Ascending aorta (tissue), 2 donors: ENCODE measurements at places on chromosomes 3 and 15. TPM values are rescaled to one million over a fixed set of nuclear protein-coding genes. Genes with fewer than 3 reads are reported as not detected.

DNA sequence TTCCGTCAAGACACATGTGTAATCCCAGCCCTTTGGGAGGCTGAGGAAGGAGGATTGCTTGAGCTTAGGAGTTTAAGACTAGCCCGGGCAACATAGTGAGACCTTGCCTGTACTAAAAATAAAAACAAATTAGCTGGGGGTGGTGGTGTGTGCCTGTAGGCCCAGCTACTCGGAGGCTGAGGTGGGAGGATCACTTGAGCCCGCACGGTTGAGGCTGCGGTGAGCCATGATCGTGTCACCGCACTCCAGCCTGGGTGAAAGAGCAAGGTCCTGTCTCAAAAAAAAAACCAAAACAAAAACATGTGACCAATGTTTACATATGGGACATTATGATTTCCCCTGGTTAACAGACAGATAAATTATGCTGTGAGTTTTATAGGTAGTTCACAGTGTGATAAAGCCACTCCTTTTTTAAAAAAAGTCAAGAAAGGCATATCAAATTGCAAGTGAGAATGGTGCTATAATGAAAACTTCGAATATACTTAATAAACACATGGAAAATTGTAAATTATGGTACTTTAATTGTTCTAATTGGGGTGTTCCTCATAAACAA lies 9.2 kb downstream of the BBX start:
- H3K36me3 ChIP-seq = no peaks in the 10 kb centered on the region
- DNase-seq = no peak
- H3K4me1 ChIP-seq = no peaks in the 10 kb centered on the region
- no peak overlapping the region for H3K4me3 ChIP-seq
- no peaks in the 10 kb centered on the region for H3K27me3 ChIP-seq

DNA sequence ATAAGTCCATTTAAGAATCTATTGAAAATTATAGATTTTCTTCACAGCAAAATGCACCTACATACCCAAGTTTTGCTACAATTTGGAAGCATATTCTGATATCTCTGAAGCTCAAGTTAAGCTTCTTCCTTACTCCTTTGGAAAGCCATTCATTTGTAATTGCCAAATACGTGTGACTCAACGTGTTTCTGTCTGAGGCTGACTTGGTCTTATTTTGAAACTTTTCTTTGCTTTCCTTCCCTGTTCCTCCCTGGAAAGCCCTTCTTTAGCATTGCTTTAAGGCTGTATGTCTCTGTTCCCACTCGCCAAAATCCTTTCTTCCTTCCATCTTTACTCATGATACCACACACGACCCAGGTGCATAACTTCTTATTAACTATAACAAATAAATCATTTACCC lies 232.0 kb downstream of the ZBBX start:
- no peak overlapping the region for H3K27ac ChIP-seq
- H3K27me3 ChIP-seq = no peaks in the 10 kb centered on the region
- no peak overlapping the region for H3K4me3 ChIP-seq
- DNase-seq = no peak
- H3K36me3 ChIP-seq = no peaks in the 10 kb centered on the region

- no peak for DNase-seq
- H3K36me3 ChIP-seq = no peaks in the 10 kb centered on the region
- H3K27ac ChIP-seq = no peak overlapping the region
- H3K4me3 ChIP-seq = no peak overlapping the region
These were observed 9.7 kb upstream of the ARID3B start for GRCh38 chr15:74531144-74531811.

GRCh38 chr3:53776494-53777101 lies 69.6 kb downstream of the CHDH start:
- no peaks in the 10 kb centered on the region for H3K27me3 ChIP-seq
- peaks cover 23% of the 10 kb centered on the region for H3K4me1 ChIP-seq
- no peaks in the 10 kb centered on the region for H3K36me3 ChIP-seq
- no peak for DNase-seq
- no peak overlapping the region for H3K4me3 ChIP-seq

- no peaks in the 10 kb centered on the region for H3K4me1 ChIP-seq
- no peaks in the 10 kb centered on the region for H3K36me3 ChIP-seq
- H3K4me3 ChIP-seq = no peak overlapping the region
- no peaks in the 10 kb centered on the region for H3K27me3 ChIP-seq
- H3K27ac ChIP-seq = no peak overlapping the region
These were observed 754.8 kb downstream of the ROBO1 start for GRCh38 chr3:79012946-79013362.

DNA sequence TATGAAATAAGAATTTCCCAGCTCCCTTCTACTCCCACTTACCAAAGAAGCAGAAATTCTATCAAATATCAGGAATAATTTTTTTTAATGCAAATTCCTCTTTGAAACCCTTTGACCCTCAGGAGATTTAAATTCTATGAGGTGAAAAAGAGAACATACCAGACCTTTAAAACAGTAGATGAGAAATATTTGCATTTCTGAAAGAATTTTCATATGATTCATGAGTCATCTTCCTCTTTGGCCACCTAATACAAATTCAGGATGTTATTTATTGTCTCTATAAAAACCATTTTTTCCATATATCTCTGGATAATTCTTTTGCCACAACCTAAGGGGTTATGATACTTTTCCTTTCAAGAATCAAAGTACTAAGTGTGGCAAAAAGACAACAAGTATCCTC lies 67.3 kb upstream of the ST3GAL6 start:
- no peaks in the 10 kb centered on the region for H3K4me1 ChIP-seq
- no peaks in the 10 kb centered on the region for H3K27me3 ChIP-seq
- no peak overlapping the region for H3K27ac ChIP-seq
- H3K4me3 ChIP-seq = no peak overlapping the region

Gene VILL
- total RNA-seq = 6.3 TPM

Gene GOLGA8G
- not detected for total RNA-seq
